ENCODE measurements at places on chromosomes 7 and 10. TPM values are rescaled to one million over a fixed set of nuclear protein-coding genes. Genes with fewer than 3 reads are reported as not detected.

The TEX47 gene
- total RNA-seq: not detected

The TMEM196 gene
- total RNA-seq: not detected

The LGI1 gene
- not detected for total RNA-seq

The OR6V1 gene
- total RNA-seq: not detected

The LSM8 gene
- 77.6 TPM for total RNA-seq

The AZGP1 gene
- total RNA-seq: 0.62 TPM

- DNase-seq: no peak
Observed at GRCh38 chr10:21831986-21832820, 171.3 kb downstream of the DNAJC1 start.

DNA sequence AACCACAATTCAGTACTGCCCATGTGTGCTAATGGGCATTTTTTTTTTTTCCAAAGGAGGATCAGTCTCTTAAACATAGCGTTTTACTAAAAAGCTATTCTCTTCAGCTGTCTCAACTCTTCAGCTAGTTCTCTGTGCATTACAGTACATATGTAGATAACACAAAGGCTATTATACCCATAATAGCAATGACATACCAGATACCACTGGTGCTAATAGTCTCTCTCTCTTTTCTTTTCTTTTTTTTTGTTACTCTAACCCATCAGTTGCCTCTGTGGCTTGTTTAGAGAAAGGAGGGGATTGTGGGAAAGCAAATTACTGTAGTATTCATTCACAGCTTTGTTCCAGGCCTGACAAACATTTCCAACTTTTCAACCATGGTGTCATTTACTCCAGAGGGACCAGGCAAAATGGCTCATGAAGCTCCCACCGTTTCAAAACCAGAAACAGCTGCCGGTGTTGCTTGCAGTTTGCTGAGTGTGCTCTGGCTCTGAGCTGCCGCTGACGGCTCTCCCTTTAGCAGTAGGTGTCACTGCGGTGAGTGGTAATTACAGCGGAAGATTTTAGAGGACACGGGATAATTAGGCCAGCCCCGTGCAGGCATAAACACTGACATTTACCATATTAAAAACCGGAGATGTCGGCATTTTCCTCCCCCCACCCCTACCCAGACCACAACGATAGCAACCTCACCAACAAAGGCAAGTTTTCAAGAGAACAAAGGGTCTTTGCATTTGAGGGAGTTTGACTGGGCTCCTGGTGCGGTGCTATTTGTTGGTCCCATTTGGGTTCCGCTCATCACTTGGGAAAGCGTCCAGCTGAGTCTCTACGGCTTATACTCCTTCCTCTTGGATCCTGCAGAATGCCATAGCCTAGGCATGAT is 1005.5 kb downstream of the KCNMA1 start:
- DNase-seq: peak; percentile 20

GRCh38 chr7:137434530-137434929 is 91.0 kb upstream of the PTN start:
- DNase-seq: no peak

GRCh38 chr7:117588352-117588794 is 108.5 kb downstream of the CFTR start:
- DNase-seq: peak; percentile 64

DNA sequence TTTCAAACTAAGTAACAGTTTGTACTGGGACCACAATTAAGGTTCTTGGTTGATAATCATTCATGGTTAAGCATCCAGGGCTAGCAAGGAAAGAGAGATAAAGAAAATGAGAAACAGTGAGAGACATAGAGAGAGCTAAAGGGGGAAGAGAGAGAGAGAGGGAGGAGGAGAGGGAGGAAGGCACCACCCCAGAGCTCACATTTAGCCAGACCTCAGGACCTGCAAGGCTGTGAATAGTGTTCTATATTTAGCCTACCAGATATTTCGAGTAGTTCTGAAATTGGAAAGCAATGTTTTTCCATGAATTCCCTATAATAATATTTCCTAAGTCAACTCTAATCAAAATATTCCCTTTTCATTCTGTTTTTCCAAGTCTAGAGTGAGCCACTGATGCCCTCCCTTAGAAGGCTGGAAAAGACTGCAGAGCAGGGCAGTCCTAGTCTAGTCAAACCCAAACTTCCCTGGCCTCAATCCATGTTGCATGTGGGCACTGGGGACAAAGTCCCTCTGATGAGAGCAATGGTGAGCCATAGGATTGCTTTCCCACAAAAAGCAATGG is 119.4 kb upstream of the INHBA start:
- no peak for DNase-seq

DNA sequence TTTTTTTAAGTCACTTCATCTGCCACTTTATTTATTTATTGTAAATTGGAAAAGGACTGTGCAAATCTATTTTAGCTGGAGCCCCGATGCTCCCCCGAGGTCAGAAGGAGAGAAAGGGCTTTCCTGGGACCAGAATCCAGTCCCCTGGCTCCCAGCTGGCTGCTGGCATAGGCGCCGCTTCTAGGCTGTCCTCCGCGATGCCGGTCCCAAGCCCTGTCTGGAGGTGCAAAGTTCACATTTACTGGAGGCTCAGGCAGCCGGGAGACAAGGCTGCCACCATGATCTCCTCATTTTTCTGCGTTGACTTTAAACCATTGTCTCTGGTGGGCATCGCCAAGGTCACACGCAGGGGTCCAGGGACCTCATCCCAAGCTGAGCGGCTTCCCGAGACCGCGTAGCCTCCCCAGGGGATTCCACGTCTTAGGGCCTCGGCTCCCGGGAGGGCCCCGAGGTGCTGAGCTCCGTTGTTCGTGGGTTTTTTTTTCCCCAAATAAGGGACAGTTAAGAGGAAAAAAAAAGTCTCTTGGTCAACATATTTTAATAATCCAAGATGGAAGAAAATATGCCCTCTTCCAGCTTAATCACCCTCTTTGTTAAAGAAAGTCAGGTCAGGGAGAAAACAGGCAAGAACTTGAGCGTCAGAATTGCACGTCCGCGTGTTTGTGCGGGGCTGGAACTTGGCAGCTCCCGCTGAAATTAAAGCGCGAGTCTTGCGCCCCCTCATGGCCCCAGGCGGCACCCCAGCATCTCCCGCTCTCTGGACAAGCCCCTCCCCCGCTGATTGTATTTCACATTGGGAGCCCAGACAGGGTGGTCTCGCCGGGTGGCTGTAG is 11.9 kb downstream of the RGR start:
- peak; percentile 49 for DNase-seq

GRCh38 chr10:118638680-118639079 is 43.2 kb upstream of the PRLHR start:
- DNase-seq: no peak

Measured in M059J (cell line).